ENCODE measurements at places on chromosomes 6 and 20.

- no peak for DNase-seq
Observed at GRCh38 chr6:26355366-26355765, 9.6 kb upstream of the BTN3A2 start.

GRCh38 chr6:69825904-69826303 is 29.1 kb upstream of the LMBRD1 start:
- no peak for DNase-seq

- no peak for DNase-seq
Observed at GRCh38 chr20:45044601-45045000, 56.3 kb downstream of the KCNS1 start.

GRCh38 chr6:453152-453551 is 61.6 kb downstream of the IRF4 start:
- DNase-seq: no peak

DNA sequence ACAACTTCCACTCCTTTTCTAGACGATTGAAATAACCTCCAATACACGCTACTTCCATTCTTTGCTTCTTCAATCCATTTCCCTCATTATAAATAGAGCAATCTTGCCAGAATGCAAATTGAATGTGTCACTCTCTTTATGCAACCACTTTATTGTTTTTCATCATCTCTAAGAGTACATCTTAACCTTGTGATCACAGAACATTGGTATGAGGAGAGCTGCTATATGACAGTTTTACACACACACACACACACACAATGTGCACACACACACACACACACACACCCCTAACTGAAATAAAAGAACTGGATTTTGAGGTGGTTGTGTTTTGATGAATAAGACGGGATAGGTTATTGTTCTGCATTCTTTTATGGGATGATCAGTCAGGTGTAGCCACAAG is 187.0 kb downstream of the HDGFL1 start:
- DNase-seq: no peak
